Posterior vena cava (tissue), 2 donors: ENCODE measurements at places on chromosomes 2 and 18. TPM values are rescaled to one million over a fixed set of nuclear protein-coding genes. Genes with fewer than 3 reads are reported as not detected.

- no peak for DNase-seq
These were observed 478.2 kb downstream of the PTPRM start for GRCh38 chr18:8045160-8045883.

- DNase-seq = no peak
These were observed 44.4 kb downstream of the LCT start for GRCh38 chr2:135792401-135793150.

DNA sequence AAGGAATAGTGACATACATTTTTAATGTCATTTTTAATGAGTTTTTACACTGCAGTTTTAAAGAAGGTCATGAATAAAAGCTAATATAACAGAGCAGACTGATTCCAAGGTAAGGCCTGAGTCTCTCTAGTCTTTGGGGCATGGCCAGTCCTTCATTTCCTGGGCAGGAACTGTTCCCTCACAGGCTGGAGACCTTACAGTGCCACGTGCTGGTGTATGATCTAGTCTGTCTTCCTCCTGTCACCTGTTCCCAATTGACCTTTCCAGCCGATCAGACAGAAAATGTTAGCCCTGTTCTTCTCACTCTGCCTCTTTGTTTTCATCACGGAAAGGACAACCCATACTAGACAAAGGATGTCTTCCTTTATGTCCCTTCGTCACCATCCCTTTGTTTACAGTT is 33.6 kb downstream of the ZCCHC2 start:
- DNase-seq = no peak

DNA sequence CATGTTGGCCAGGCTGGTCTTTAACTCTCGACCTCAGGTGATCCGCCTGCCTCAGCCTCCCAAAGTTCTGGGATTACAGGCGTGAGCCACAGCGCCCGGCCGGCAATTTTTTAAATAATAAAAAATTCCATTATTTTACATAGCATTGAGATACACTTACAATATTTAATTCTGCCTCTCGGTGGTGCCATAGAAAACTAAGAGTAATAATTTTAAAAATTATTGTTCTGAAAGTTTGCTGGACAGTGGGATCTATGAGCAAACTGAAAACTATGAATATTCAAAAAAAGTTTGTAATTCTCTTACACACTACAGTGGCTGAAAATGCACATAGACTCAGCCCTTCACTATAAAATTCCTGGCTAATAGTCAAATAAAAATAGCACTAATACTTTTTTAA is 90.9 kb upstream of the STON1 start:
- DNase-seq = no peak

DNA sequence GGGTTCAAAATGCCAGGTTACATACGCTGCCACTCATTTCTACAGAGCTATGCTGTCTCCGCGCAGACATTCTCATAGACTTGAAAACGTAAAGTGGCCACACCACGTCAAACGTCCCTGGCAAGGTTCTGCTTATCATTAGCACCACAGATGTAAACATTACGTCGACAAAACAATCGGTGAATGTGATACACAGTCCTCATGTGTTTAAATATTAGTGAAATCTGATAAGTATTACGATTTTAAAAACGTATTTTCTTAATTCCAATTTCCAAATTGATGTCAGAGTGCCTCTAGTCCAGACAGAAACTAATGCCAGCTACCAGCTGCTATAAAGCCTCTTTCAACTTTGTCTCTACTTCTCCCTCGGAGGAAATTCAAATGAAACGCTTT is 1.2 kb downstream of the STK17B start:
- DNase-seq = no peak

The TYMS gene
- total RNA-seq = 4.0 TPM
